CD8-positive, alpha-beta memory T cell (primary cell): ENCODE measurements at places on chromosomes 4 and X. TPM values are rescaled to one million over a fixed set of nuclear protein-coding genes. Genes with fewer than 3 reads are reported as not detected.

DNA sequence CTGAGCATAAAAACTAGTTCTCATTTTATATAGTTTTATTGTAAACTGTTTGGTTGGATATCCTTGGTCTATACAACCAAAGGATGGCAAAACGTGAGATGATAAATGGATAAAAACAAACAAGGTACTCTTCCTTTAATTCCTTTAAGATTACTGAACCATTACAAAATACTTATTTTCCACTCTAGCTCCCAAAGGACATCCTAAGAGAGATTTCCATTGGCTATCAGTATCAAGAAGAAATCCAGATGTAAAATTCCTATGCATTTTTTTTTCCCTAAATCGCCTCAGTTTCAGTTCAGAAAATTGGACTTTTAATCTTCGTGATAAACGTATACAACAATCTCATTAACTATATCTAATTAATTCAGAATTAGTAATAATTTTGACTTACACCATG, 2.3 kb downstream of the FBXL5 start:
- no peak for DNase-seq

SMR3B gene
- not detected for polyA plus RNA-seq

- DNase-seq: no peak
These were observed 189.0 kb upstream of the TTC29 start for GRCh38 chr4:147134536-147135210.

ADGRA3 gene
- 0.32 TPM for polyA plus RNA-seq

DNA sequence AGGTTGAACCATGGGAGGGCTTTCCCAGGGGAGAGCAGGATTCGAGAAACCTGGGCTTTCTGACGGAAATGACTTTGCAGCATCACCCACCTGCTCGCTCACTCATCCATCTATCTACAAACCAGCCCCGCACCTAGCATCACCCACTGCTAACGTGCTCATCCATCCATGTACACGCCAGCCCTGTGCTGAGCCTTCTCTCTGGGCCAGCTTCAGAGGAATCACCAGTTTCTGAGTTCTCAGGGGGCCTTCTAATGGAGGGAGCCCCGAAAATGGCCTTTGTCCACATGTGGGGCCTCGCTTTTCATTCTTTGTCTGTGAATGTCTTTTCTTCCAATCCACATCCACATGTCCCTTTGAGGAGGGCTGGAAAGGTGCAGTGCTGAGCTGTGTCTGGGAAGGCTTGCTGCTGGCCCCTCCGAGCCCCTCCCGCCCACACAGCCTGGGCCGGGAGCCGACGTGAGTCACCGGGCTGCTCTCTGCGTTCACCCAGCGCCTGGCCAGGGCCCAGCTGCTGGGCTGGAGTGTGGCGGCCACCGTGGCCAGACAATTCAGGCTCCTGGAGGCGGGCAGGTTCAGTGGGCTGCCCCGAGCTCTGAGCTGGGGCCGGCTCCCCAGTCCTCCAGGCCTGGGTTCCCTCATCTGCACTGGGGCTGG, 14.7 kb downstream of the SORCS2 start:
- DNase-seq: no peak
